IPS DF 19.7 (cell line): ENCODE measurements at places on chromosomes 3 and 15.

- DNase-seq = no peak
Measured at GRCh38 chr3:57006179-57006657, 54.2 kb upstream of the SPATA12 start.

DNA sequence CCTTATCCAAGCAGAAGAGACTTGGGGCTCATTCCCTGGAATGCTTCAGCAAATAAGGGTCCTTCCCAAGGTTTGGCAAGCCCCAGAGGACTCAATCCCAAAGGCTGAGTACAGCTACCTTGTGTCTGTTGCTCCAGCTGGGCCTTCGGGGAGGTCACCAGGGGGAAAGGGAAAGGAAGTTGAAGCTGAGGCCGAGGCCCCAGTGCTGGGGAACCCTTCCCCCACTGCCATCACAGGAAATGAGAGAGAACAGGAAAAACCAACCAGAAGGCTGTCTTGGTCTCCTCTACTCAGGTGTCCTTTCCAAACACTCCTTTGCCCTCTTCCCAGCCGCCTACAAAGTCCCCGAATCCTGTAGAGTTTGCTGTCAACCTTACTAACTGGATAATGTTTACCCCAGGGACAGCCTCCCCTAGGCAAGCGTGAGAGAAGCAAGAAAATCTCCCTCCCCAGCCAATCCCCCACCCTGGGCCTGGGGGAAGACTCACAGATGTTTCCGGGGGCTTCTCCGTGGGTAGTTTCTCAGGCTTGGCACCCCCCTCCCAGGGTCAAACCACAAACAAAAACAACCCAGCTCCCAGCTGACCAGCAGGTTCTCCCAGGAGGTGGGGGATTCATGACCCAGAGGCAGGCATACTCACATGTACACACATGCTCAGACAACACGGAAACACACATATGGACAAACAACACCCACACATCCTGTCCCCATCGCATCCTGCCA, 5.5 kb downstream of the CSRNP1 start:
- no peak for DNase-seq

DNA sequence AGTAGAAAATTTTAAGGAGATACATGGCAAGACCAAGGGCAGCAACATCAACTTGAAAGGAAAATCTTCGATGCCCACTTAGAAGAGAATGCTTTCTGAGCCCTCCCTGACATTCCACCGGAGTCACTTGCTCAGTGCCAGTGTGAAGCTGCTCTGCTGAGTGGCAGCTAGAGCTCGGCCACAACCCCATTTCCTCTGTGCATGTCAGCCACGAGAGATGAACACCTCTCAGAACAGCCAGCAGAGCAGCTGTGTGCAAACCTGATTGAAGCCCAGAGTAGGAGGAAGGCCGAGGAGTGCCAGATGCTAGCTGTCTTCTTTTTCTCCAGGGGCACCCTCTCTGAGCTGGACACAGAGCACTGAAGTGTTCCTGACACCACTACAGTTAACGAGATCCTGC, 12.2 kb downstream of the TARS3 start:
- DNase-seq = no peak

- DNase-seq = no peak
Measured at GRCh38 chr15:89998141-89998661, 2.9 kb upstream of the ZNF710 start.

- DNase-seq = no peak
Measured at GRCh38 chr3:86774082-86774691, 216.8 kb downstream of the VGLL3 start.

DNA sequence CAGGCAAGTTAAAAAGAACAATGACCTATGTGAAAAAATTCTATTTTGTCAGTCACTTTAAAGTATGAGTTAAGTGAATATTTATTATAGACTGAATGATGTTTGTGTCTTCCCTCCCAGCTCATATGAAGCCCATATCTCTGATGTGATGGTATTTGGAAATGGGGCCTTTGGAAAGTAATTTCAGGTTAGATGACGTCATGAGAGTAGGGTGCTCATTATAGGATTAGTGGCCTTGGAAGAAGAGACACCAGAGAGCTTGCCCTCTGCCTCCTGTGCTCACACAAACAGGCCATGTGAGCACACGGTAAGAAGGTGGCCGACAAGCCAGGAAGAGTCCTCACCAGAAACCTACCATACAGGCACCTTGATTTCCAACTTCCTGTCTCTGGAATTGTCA, 138.8 kb upstream of the TNIK start:
- DNase-seq = no peak

GRCh38 chr3:152706991-152707713, 127.8 kb upstream of the P2RY1 start:
- no peak for DNase-seq

GRCh38 chr3:17030438-17030837, 145.7 kb downstream of the PLCL2 start:
- DNase-seq = no peak

DNA sequence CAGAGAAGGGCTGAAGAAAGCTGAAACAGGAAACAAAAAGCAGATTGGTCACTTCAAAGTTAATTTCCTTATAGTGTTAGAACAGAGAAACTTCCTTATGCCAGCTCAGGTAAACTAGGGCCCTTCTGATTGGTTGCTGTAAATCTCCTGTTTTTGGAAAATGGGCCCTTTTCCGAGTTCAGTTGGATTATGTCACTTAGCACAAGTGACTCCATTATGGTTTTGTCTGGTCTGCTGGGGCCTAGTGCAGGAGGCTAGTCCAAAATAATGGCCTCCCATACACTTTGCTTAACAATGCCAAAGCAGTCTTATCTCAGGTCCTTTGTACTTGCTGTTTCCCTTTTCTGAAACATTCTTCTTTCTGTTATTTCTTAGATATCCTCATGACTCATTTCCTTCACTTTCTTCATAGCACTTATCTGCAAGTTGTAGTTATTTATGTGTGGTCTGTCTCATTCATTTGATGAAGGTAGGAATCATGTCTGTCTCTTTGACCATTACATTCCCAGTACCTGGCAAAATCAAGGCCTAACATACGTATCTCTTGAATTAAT, 7.7 kb upstream of the DCP1A start:
- no peak for DNase-seq

- DNase-seq = no peak
Measured at GRCh38 chr15:66873856-66874255, 171.8 kb downstream of the SMAD6 start.

DNA sequence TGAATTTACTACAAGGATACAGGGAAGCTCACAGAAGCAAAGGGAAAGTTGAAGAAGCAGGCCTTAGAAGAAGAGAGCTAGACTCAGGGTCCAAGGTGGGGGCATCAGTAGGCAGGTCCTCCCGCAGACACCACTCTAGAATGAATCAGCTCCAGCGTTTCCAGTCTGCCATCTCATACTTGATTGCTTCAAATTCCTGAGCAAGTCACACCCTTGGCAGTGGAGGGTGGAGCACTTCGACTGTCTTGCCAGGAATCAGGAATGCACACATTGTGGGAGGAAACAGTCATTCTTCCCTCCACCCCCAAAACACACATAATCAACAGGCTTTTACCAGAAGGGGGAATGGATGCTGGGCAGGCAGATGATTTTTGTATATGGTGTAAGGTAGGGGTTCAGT, 78.5 kb downstream of the CHCHD6 start:
- DNase-seq = no peak

GRCh38 chr15:78206326-78207109, 27.8 kb downstream of the ACSBG1 start:
- no peak for DNase-seq

- DNase-seq = no peak
Measured at GRCh38 chr3:184172681-184173373, 1.8 kb upstream of the AP2M1 start.

DNA sequence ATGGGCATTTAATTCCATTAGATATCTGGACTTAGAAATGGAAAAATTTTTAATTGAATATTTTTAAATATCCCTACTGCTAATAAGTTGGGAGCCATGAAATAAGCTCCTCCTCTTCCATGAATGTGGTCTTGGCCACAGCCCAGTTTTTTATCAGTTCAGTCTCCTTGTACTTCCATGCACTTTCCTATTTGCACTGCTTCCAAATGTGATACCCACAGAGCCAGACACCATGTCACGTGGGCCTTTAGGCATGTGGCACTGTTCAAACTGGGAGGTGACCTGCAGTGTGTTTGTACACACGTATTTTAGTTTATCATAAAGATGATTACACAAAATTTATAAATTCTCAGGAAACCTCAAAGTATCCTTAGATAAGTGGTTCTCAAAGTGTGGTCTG, 80.1 kb upstream of the DGKG start:
- no peak for DNase-seq

GRCh38 chr3:23981955-23982354, 36.9 kb downstream of the NR1D2 start:
- DNase-seq = no peak

- no peak for DNase-seq
Measured at GRCh38 chr15:89002281-89002761, 85.9 kb upstream of the ABHD2 start.

GRCh38 chr3:128935922-128936321, 56.5 kb downstream of the ACAD9 start:
- DNase-seq = no peak

DNA sequence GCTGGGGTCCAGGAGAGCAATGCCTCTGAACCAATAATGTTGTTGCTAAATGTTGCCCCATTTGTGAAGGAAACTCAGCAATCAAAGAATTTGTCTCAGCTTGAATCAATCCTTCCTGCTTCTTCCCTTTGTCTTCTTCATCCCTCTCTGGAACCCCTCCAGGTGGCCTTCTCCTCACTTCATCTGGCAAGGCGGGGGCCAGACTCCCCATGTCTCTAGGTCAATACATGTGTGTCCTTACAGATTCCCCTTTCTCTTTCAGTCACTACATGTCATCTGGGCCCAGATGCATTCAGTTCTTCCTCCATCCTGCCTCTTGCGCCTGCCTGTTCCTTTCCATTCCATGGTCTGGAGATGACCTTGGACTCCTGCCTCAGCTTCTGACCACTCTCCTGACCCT, 8.0 kb upstream of the LTF start:
- no peak for DNase-seq

DNA sequence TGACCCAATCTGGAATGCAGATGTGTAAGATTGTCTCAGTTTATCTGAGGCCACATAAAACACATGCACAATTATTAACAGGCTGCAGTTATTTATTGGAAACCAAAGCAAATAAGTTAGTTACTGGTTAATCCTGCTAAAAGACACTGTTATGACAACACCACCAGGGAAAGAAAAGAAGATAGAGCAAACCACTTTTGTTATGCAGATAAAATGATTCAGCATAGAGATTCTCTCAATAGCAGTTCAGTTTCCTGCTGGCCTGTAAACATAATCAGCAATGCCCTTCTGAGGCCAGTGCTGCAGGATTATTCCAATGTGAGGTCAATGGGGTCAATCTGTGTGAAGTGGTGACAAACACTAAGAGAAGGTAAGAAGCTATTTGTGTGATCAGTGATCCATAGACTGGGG, 244.4 kb downstream of the ZBTB20 start:
- DNase-seq = peak; percentile 67

DNA sequence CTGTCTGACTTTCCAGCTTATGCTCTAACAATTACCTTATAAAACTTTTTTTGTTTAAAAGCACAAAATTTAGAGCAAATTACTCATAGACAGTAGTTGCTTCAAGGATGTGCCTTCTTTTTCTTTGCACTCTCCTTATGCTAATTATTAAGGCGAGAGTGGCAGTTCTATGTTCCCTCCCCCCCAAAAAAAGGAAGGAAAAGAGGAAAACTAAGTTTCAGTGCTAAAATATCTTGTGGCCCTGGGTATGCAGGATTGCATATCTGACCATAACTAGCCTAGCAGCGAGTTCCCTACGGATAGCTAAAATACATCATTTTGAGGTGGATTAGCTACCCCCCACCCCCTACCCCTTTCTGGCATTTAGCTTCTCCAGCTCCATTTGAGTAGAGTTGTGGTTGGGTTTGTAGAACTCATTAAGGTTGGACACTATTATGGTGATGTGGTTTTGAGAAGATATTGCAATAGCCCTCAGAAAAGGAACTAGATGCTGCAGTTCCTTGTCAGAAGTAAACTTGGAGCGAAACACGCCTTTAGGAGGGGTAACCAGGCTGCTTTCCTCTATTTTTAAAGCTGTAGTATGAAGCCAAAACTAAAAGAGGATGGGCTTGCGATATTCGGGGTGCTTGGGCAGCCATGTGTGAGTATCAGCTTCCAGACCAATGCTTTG, 174.6 kb downstream of the AKAP13 start:
- no peak for DNase-seq

- DNase-seq = no peak
Measured at GRCh38 chr3:134675726-134676256, 25.0 kb upstream of the KY start.

DNA sequence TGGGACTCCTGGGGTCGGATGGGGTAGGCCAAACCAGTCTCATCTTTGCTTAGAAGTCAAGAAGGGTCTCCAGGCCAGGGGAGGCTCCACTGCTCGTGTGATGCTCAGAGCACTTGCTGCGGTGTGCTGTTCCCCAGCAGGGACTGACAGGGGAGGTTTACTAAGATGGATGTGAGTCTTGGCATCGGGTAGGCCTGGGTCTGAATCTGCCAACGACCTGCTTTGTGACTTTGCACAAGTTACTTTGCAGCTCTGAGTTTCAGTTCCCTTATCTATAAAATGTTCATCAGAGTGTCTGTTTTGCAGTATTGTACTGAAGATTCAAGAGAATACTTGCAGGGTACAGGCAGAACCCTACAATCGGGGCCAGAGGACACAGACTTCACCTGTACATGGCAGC, 17.3 kb upstream of the CDCP1 start:
- no peak for DNase-seq

- DNase-seq = no peak
Measured at GRCh38 chr15:42371096-42371495, 11.8 kb downstream of the CAPN3 start.

DNA sequence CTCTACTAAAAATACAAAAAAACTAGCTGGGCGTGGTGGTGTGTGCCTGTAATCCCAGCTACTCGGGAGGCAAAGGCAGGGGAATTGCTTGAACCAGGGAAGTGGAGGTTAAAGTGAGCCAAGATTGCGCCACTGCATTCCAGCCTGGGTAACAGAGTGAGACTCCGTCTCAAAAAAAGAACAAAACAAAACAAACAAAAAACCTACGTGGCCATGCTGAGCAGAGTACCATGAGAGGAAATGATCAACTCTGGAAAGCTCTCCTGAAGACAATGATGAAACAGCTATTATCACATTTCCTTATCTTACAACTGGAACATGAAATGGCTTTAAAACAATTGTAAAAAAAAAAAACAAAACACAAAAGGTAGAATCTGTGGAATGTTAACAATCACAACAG, 75.2 kb downstream of the CHSY1 start:
- no peak for DNase-seq

DNA sequence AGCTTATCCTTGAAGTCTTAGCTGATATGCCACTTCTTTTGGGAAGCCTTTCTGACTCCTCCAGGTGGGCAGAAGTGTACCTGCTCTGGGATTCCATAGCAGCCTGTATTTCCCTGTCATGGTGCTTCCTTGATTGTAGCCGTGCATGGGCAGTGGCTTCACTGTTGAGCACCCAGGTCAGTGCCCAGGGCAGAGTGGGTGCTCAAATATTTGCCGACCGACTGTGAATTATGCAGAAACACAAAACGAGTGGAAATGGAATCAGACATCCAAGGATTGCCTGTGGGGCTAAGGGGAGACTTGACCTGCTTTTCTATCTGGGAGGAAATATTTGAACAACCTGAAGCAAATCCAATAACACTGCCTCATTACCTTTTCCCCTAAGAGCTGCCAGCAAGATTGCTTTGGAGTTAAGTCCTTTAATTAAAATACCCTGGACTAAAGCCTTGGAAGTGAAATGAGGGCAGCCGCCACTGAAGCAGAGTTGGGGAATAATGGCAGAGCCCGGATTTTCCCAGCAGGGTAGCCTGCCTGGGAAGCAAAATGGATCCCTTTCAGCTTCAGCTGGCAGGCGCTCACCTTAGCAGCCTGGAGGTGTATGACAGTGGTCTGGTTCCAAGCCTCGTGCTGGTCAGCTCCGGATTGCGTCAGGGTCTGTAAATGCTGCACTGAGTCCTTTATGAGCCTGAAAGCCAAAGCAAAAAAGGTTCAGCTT, 14.9 kb downstream of the ACOX2 start:
- DNase-seq = no peak
